ENCODE measurements at places on chromosomes 2 and 18.
A peak's percentile ranks its signal among the peaks of the same experiment; 100 is the strongest.

GRCh38 chr18:73340135-73340977 lies 472.6 kb upstream of the NETO1 start:
- no peak for DNase-seq

- DNase-seq = no peak
These were observed 91.8 kb upstream of the ST6GAL2 start for GRCh38 chr2:106977717-106978116.

DNA sequence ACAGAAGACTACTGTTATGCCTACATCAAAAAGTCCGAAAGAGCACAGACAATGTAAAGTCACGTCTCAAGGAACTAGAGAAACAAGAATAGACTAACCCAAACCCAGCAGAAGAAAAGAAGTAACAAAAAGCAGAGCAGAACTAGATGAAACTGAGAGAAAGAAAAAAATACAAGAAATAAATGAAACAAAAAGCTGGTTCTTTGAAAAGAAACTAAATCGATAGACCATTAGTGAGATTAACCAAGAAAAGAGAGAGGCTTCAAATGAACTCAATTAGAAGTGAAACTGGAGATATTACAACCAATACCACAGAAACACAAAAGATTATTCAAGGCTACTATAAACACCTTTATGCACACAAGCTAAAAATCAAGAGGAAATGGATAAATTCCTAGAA lies 271.8 kb downstream of the MBD2 start:
- DNase-seq = no peak

DNA sequence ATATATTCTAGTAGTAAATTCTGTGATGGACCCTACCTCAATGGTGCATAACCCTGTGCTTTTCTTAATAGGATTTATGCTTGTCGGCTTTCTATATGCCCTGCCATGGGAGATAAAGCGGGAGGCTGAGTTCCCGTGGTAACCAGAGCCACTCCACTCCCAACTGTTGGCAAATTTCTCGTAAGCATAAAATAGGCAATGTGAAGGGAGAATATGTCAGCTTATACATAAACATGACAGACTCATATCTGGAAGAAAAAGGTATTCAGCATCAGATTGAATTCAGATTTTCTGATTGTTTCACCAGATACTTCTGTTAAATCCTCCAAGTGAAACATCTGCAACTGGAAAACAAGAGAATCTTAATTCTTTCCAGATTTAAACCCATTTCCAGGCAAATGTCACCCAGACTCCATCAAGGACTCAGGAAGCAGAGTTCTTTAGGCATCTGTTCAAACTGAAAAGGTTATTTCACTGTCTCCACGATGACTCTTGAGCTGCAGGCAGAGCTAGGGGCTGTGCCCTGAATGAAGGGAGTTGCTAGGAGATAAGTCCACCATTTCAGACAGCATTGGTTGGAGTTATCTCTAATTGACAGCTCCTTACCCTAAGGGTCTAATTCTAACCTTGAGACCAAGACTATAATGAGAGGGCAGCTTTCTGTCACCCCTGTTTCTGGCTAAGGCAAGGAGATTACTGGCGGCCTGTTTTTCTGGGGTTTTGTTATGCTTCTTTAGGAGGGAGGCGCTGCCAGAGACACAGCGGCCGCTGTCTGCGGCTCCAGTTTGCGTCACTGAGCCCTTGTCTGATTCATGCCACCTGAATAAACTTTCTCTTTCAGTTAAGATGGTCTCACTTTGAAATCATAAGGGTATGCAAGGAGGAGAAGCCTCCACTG lies 381.3 kb downstream of the SOX11 start:
- peak; percentile 84 for DNase-seq

- DNase-seq = no peak
These were observed 59.8 kb downstream of the MEIS1 start for GRCh38 chr2:66494708-66495107.

GRCh38 chr18:48557640-48558174 lies 18.9 kb downstream of the CTIF start:
- no peak for DNase-seq

GRCh38 chr2:145007960-145008263 lies 488.0 kb upstream of the ZEB2 start:
- no peak for DNase-seq

DNA sequence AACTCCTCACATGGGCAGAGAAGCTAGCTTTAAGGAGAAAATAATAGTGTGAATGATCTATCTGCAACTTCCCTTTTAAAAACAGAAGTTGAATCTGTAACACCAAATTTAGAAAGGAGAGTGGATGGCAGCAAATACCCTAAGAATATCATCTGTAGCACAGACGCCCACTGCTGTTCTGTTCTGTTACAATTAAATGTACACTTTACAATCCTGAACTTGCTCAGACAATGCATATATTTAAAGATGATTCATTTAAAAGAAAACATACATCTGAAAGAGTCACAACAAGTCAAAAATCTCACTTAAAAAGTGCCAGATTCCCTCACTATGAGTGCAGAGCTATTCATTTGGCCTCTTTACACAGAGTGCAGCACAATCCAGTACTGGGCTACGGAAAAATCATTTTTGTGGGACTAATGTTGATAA lies 8.0 kb upstream of the SERTAD2 start:
- DNase-seq = no peak

DNA sequence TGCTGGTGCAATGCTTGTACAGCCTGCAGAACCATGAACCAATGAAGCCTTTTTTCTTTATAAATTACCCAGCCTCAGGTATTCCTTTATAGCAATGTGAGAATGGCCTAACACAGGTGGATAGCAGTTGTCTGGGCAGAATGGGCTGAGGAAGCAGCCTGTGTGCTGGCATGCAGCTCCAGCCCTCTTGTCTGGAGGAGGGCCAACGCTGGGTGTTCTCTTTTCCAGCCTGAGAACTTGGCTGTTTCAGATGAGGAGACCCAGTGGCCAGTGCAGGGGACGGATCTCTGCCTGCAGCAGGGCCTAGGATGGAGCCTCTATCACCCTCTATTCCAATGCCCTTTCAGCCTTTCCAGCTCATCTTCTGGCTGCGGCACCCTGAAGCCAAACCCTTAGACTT lies 58.8 kb downstream of the CTIF start:
- no peak for DNase-seq

DNA sequence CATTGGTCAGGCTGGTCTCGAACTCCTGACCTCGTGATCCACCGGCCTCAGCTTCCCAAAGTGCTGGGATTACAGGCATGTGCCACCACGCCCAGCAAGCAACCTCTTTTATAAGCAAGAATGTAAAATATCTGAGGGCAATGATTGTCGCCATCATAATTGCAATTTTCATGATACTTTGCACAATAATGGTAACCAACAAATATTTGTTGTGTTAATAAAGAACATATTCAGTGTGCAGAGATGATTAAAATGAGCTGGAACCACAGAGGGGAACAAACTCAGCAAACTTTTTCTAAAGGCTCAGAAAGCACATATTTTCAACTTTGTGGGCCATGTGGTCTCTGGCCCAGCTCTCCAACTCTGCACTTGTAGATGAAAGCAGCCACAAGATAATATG lies 115.2 kb upstream of the SIX2 start:
- no peak for DNase-seq

GRCh38 chr2:220147161-220148038 lies 520.0 kb downstream of the SLC4A3 start:
- no peak for DNase-seq

GRCh38 chr2:88059979-88060906 lies 4.7 kb upstream of the KRCC1 start:
- no peak for DNase-seq

DNA sequence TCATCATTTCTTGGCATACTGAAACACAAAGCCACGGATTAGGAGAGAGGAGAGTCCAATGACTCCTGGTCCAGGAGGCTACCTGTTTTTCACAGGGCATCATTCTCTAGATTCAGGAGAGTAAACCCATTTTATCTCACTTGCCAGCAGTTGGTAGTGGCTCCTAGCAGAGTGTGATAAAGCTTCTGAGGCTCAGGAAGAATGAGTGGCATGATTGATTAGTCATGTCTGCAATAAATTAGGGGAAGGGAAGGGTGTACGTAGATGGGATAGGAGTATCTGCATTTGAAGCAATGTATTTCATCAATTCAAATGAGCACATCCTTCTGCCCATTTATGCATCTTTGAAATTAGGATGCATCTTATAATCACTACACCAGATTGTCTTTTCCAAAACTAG lies 31.1 kb upstream of the PNO1 start:
- DNase-seq = no peak

GRCh38 chr2:25301453-25302352 lies 40.0 kb downstream of the DNMT3A start:
- DNase-seq = no peak

- no peak for DNase-seq
These were observed 317.6 kb downstream of the PRKCE start for GRCh38 chr2:45968946-45969584.

GRCh38 chr2:233844064-233844807 lies 10.1 kb downstream of the HJURP start:
- no peak for DNase-seq

DNA sequence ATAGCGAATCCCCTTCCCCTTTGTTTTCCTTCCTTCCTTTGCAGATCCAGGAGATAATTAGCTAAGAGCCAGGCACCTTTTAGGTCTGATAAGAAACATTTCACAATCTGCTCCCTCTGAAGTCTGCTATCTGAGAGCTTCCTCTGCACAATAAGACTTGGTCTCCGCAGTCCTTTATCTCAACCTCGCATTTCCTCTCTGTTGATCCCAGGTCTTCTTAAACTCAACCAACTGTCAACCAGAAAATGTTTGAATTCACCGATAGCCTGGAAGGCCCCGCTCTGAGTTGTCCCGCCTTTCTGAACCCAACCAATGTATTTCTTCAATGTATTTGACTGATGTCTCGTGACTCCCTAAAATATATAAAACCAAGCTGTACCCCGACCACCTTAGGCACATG lies 78.4 kb upstream of the CTDP1 start:
- no peak for DNase-seq

- no peak for DNase-seq
These were observed 70.0 kb downstream of the MBP start for GRCh38 chr18:77062518-77063003.

GRCh38 chr2:159879051-159879604 lies 81.1 kb upstream of the CD302 start:
- no peak for DNase-seq

DNA sequence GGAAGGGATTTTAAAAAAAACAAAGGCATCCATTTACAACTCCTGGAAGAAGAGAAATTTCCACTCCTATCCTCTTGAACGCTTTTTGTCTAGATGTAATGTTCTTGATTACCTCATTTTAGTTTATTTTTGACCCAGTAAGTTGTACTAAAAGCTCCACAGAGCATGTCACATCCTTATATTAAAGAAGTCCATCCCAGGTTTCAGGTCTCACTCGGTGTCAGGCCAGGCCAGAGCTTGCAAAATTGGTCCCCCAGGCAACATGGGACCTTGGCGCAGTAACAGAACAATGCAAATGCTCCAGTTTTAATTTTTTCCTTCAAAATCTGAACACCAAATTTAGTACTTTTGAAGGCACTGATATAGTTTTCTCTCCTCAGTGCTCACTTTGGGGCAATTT lies 218.4 kb upstream of the REV1 start:
- no peak for DNase-seq

- no peak for DNase-seq
These were observed 517.0 kb downstream of the SLC4A3 start for GRCh38 chr2:220144411-220144810.

Data from NCI-H187 treated with DMSO at 0.1 percent for 48 hours (cell line).